ENCODE measurements at places on chromosomes 16 and 17. TPM values are rescaled to one million over a fixed set of nuclear protein-coding genes. Genes with fewer than 3 reads are reported as not detected.

DNA sequence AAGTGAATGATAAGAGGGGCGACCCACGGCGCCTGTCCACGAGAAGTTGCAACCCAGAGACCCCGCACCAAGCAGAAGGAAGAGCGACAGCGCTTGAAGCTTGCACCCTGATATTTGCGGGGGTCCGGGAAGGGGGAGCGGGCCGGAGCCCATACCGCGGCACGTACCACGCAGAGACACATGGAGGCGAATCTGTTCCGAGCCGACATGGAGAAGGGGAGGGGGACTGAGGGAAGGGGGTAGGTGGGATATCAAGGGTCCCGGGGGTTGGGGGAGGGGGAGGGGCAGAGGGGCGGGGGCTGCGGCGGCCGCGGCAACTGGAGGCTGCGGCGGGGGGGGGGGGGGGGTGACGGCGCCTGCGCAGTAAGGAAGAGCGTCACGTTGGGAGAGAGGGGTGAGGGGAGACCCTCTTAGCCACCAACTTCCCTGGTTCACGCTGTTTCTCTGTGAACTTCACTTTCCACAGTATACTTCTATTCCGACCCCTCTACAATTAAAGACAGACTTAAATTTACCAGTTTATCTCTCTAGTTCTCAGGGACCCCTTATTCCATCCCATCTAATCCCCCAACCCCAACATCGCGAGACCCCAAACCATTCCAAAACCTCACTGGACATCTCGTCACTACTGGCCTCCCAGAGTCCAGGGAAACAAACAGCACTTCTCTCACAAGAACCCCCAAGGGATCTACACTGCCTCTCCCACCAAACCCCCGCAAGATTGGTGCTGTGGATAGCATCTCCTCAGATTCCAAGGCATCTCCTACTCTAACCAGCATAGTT, 8.0 kb downstream of the DLG4 start:
- peaks cover 20% of the 10 kb centered on the region for H3K36me3 ChIP-seq
- peaks cover 82% of the 10 kb centered on the region for H3K4me1 ChIP-seq
- H3K4me3 ChIP-seq, result peak overlapping the region; percentile 14
- DNase-seq, result no peak

DNA sequence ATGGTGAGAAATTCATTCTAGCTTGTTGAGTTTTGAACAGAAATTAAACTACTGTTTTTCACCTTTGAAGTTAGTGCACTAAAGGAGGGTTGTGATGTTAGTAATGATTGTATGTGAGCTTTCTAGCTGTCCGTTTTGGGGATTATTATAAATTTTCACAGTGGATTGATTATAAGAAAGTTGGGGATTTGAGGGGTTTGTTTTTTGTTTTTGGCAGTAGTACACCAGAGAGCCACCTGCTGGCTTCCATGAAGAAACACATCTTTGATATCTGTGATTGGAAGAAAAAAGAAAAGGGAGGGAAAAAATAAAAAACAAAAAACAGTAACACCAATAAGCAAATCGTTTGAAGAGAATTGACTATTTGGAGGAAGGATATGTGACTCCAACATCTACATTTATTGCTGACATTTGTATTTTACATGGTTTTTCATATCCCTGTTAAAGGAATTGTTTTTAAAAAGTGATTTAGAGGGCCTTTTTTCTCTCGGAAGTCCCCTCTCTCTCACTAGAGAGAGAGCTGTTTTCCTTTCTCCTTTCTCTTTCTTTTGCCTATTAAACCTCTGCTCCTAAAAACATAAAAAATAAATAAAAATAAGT, 1469.5 kb upstream of the GOT2 start:
- H3K36me3 ChIP-seq, result no peaks in the 10 kb centered on the region
- no peaks in the 10 kb centered on the region for H3K4me1 ChIP-seq
- no peaks in the 10 kb centered on the region for H3K27me3 ChIP-seq

- no peak for DNase-seq
- H3K4me1 ChIP-seq, result peaks cover 6% of the 10 kb centered on the region
- H3K4me3 ChIP-seq, result no peak overlapping the region
- H3K36me3 ChIP-seq, result peaks cover 4% of the 10 kb centered on the region
- no peak overlapping the region for H3K27ac ChIP-seq
Observed at GRCh38 chr17:6660805-6661463, 9.4 kb downstream of the C17orf100 start.

GRCh38 chr17:17264430-17264829, 16.6 kb downstream of the COPS3 start:
- H3K36me3 ChIP-seq, result peaks cover 60% of the 10 kb centered on the region
- no peaks in the 10 kb centered on the region for H3K4me1 ChIP-seq
- H3K27me3 ChIP-seq, result no peaks in the 10 kb centered on the region
- H3K4me3 ChIP-seq, result no peak overlapping the region
- no peak for DNase-seq

TBC1D3I gene
- total RNA-seq, result not detected

MYADML2 gene
- 2.0 TPM for total RNA-seq

DNA sequence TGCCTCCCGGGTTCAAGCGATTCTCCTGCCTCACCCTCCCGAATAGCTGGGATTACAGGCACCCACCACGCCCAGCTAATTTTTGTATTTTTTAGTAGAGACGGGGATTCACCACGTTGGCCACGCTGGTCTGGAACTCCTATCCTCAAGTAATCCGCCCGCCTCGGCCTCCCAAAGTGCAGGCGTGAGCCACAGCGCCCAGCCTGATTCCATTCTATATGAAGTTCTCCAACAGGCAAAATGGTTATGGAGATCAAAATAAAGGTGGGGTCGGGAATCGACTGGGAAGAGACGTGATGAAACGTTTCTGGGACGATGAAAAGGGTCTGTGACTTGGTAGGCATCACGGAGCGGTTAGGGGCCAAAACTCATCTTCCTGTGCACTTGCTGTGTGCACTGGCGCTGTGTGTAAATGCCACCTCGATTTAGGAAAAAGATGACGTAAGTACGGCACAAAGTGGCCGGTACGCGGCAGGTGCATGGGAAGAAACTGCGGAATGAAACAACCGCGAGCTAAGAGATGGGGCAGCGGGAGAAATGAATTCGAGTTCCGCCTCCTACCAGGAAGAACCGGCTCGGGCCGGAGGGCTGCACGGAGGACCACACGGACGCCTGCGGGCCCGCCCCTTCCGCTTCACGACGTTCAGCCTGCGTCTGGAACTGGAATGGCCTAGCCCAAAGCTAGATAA, 1.6 kb downstream of the TP53 start:
- H3K36me3 ChIP-seq, result peaks cover 6% of the 10 kb centered on the region
- peak; percentile 98 for DNase-seq
- peaks cover 25% of the 10 kb centered on the region for H3K4me1 ChIP-seq

DNA sequence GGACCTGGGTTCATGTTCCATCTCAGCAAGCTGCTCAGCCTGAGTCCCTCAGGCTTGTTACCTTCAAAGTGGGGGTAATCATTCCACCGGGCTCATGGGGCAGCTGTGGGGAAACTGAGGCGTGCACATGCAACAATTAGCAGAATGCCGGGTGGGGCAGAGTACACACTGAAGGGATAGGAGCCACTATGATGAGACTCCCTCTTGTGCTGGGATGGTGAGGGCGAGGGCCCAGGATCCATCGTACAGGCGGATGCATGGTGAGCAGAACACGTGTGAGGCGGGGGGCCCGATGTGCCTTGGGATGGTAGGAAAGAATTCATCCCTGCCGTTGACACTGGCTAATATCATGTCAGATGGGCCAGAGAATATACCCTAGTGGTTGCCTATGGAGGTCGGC, 25.5 kb upstream of the MAP3K14 start:
- H3K4me1 ChIP-seq, result peaks cover 12% of the 10 kb centered on the region
- no peak for DNase-seq
- no peak overlapping the region for H3K4me3 ChIP-seq

- peak overlapping the region; percentile 88 for H3K4me3 ChIP-seq
- H3K36me3 ChIP-seq, result no peaks in the 10 kb centered on the region
- H3K27ac ChIP-seq, result no peak overlapping the region
Observed at GRCh38 chr16:78100112-78100467, 636 bp downstream of the WWOX start.

BEAN1 gene
- total RNA-seq, result 5.7 TPM

Measured in spinal cord (tissue), 10 donors.